ENCODE measurements at places on chromosomes 5 and 9.

GRCh38 chr5:154368041-154368800, 77.6 kb upstream of the SAP30L start:
- no peak for DNase-seq

GRCh38 chr5:15704397-15704947, 204.5 kb downstream of the FBXL7 start:
- DNase-seq: no peak

GRCh38 chr5:84384604-84385575, at the start of gene EDIL3:
EDIL3 (minus strand) TSS chr5:84384880; CDS start chr5:84384374, 506 bp downstream.
- no peak for DNase-seq

GRCh38 chr5:101067429-101067828, 164.3 kb upstream of the ST8SIA4 start:
- DNase-seq: no peak

GRCh38 chr5:94745786-94746730, 127.6 kb downstream of the SLF1 start:
- no peak for DNase-seq

DNA sequence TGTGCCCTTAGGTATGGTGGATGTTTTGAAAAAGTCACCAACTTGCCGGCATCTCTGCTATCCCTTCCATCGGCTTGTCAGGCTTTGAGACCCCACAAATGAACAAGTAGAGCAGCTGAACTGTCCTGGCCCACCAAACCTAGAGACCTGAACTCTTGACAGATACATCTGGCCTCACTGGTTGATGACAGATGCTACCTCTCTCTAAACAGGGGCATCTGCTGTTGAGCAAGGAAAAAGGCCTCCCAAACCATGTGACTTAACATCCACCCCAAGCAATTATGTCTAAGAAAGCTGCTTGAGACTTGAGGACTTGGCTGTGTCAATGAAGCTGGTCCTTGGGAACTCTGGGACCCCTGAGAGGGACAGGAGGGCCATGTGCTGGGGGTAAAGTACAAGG, 2.3 kb downstream of the CCNI2 start:
- DNase-seq: no peak

GRCh38 chr9:4026905-4027304, 273.0 kb downstream of the GLIS3 start:
- no peak for DNase-seq
